ENCODE measurements at places on chromosomes 2 and 18.

GRCh38 chr2:168241208-168241607, 6.2 kb downstream of the STK39 start:
- no peak for DNase-seq

DNA sequence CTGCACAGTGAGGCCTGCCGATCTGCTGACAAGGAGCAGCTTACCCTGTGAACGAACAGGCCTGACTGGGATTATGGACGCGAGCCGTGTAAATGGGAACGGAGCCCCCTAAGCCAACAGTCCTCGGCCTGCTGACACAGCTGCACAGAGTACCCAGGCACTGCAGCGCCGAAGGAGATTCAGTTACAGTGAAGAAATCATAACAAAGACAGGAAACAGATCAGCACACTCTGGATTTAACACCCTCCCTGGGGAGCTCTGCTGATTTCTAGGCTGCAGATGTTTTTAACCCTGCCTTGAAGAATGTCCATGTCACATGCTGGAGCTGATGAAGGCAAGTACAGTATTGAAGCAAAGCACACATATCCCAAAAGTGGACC, 43.4 kb downstream of the COLEC12 start:
- no peak for DNase-seq

GRCh38 chr2:45919160-45919650, 267.7 kb downstream of the PRKCE start:
- no peak for DNase-seq

DNA sequence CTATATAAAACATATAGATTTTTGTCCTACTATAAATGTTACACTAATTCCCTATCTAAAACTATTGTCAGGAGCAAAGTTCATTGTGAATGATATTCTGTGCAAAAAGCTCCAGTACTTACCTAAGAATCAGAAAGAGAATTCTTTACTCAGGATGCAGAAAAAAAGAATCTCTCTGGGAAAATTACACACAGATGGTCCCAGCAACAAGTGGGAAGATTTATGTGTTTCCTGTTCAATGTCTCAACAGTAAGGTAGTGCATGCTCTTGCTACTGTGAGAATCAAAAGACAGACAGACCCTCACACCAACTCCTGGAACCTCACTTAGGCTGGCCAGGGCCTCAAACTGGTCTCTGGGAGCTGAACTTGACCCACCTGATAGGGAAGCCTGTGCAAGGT, 11.2 kb upstream of the NAPG start:
- DNase-seq = no peak

GRCh38 chr18:49682173-49682802, 120.4 kb downstream of the LIPG start:
- DNase-seq = no peak

DNA sequence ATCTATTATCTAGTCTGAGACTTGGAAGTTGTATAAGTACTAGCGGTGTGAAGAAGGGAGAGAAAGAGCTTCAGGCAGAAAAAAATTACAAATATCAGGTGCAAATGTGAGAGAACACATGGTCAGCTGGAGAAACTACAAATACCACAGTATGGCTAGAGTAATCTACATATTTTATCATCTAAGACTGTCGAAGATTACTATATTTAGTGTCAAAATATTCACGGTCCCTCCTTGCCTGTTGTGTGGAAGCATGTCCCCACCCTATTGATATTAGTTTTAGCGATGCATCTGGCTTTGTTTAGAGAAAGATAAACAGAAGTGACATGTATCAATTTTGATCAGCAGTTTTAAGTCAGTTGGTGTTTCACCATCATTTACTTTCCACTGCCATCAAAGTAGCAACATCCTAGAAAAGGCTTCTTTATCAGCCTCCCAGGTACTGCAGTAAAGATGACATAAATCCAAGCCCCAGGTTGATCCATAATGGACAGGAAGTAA, 90.5 kb upstream of the ITGA4 start:
- DNase-seq = no peak

GRCh38 chr2:47528874-47529273, 125.9 kb downstream of the MSH2 start:
- DNase-seq = no peak

- DNase-seq = no peak
Observed at GRCh38 chr2:174587579-174587978, 10.0 kb downstream of the WIPF1 start.

DNA sequence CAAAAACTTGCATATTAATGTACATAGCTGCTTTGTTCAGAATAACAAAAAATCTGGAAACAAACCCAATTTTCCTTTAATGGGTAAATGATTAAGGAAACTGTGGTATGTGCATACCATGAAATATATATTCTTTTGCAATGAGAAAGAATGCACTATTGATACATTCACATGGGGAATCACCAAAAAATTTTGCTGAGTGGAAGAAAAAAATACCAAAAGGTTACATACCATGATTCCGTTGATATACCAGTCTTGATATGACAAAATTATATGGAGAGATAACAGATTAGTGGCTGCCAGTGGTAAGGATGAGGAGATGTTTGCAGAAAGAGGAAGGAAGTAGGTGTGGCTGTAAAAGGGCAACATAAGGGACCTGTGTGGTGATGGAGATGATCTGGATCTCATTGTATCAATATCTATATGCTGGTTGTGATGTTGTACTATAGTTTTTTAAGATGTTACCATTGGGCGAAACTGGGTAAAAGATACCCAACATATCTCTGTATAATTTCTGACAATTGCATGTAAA, 54.6 kb upstream of the BCL2L11 start:
- DNase-seq = no peak

GRCh38 chr2:10366601-10367270, 64.0 kb downstream of the HPCAL1 start:
- no peak for DNase-seq

DNA sequence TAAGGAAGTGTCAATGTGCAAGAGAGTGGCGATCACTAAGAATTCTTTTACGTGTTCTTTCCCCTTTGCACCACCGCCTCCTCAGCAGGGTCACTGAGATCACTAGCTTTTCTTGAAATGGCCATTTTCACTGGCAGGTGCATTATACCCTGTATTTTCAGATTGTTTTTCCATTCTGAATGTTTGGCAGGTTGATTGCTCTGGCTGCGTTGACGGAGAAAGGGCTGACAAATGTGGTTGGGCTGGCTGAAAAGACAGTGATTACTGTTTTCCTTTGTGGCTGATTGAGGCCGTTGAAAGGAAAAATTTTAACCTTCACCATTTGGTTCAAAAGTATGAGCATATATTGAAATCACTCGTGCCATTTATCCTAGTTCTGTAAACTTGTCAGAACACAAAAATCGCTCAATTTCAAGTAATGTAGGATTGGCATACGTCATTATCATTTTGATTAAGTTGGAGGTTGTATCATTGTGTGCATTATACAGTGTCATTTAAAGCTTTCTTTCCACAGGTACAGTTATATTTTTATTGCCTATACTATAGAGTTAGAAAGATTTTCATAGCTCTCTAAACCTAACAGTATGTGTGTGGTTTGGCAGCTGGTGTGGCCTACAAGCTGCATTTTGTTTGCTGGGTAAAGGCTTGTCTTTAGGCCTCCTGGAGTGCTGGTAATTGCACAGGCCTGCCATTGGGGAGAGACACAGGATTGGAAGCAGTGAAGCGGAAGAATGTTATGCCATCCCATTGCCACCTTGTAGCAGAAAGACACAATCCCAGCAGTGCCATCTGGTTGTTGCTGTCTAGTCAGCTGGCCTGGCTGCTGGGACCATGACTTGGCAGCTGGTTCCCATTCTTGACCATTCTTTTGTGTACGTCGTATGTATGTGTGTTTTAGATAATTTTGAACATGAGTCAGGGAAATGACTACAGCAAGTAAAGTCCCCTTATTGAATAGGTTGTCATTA, 36.7 kb downstream of the DYNC1I2 start:
- DNase-seq = no peak

GRCh38 chr18:48662011-48662661, 123.3 kb downstream of the CTIF start:
- no peak for DNase-seq

All from activated T-helper 1 cell treated with anti-CD3 and anti-CD28 coated beads, Interleukin-2, amount 50 U/mL, for 16 hours (primary cell).